Stimulated activated CD4-positive, alpha-beta T cell treated with anti-CD3 and anti-CD28 coated beads, TNF-alpha, amount 100 ng/mL, for 24 hours (primary cell): ENCODE measurements at places on chromosomes 6 and 20.
A peak's percentile ranks its signal among the peaks of the same experiment; 100 is the strongest.

- DNase-seq, result no peak
These were observed 43.0 kb upstream of the PKHD1 start for GRCh38 chr6:52130440-52130839.

DNA sequence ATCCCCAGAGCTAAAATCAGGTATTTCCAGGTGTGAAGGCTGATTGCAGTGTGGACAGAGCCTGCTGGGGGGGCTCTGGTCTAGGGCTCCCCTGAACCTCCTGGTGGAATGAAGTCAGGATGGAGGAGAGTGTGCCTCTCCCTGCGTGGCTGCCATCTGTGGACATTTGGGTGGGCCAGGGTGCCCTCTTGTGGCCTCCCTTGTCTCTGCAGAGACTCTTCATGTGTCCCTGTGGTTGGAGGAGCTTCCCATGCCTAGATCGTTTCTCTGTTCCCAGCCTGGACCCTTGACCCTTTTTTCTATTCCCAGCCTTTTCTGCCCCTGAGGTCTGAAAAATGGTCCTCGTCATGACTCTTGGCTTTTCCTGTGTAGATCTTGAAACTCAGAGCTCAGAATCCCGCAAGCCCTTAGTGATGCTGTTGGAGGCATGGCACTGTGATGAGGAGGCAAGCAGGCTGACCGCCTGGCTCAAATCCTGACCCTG, 9.9 kb upstream of the PSMF1 start:
- DNase-seq, result peak; percentile 55

GRCh38 chr6:72758901-72759300, 137.0 kb downstream of the KCNQ5 start:
- no peak for DNase-seq

- DNase-seq, result no peak
These were observed 16.5 kb downstream of the COL20A1 start for GRCh38 chr20:63309261-63310071.

- no peak for DNase-seq
These were observed 395.5 kb upstream of the RUNX2 start for GRCh38 chr6:44932651-44933091.

DNA sequence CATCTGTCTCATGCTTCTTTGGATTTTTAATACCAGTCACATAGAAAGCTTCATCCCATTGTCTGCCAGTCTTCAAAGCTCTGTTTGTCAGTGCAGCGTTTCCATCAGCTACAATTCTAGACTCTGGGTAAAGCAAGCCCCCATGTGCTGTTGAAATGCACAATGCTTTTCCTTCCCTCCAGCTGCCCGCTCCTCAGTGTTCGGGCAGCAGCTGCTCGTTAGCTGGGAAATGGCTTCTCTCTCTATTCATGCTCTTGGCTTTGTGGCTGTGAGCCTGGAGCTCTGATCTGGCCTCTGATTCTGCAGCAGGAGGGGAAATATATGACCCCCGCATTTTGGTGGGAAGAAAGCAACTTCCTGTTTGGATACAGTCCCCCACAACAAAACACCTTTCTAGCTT, 213.0 kb upstream of the CDYL start:
- DNase-seq, result no peak

DNA sequence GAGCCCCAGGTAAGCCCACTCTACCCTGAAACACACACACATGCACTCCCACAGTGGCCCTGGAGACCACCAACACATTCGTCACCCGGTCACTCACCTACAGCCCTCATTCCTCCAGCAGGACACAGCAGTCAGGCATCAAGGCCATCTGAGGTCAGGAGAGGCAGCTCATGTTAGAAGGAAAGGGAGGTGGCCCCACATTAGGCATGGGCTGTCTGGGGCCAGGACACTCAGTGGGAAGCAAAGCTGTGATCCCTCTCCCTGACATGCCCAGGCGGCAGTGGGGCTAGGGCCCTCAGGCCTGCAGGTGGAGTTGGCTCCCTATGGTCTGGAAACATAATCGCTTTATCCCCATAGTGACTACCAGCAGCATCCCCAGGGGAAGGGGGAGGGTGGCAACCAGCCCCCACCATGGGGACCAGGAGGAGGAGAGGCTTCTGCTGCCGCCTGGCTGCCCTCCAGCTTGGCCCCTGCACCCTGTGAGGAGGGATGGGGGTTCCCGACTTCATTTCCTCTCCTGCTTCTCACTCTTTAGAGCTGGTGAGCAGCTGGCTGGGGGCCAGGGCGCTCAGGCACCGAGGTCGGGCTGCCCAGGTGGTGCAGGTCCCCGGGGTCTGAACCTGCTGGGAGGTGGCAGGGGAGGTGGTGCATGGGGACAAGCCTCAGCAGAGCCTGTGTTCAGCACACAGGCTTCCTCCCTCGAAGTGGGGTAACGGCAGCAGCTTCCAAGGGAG, 76.6 kb upstream of the CST7 start:
- no peak for DNase-seq

DNA sequence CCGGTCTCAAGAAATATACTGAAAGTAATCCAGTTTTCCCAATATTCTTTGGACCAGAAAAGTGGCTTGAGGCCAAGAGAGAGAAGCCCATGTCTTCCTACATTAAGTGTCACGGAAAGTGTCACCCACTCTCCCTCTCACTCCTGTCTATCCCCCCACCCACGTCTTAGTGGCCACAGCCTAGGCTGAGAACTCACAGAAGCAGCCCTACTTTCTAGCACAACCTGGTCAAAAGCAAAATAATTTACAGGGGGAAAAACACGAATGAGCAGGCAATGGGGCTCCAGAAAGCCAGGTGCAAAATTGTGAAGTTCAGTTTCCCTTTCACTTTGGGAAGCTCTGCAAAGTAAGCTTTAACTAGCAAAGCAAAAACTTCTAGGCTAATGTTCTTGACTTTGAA, 118.0 kb downstream of the OPRM1 start:
- no peak for DNase-seq
